Suppressor macrophage treated with lipopolysaccharide for 4 hours (primary cell): ENCODE measurements at places on chromosomes 11 and 22.

DNA sequence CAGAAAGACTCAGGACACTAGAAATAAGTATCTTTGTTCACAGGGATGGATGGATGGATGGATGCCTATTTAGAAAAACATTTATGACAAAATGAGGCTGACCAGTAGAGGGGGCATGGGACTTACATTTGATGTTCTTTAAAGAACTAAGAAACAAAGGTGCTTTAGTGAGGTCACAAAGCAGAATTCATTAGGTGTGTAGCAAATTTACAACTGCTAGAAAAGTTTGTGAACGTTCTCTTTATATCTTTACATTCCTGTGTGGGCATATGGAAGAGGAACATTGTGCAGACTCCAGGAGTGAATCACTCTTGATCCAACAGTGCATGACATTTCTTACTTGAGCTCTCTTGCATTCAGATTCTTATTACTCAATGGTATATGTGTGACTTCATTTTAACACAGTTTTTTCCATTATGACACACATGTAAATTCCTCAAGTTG lies 15.8 kb upstream of the SIK2 start:
- peak; percentile 68 for DNase-seq

- no peak for DNase-seq
Measured at GRCh38 chr11:30546334-30546733, 39.8 kb downstream of the MPPED2 start.

- peak; percentile 52 for DNase-seq
Measured at GRCh38 chr11:48109046-48109666, 107.5 kb upstream of the OR4B1 start.

DNA sequence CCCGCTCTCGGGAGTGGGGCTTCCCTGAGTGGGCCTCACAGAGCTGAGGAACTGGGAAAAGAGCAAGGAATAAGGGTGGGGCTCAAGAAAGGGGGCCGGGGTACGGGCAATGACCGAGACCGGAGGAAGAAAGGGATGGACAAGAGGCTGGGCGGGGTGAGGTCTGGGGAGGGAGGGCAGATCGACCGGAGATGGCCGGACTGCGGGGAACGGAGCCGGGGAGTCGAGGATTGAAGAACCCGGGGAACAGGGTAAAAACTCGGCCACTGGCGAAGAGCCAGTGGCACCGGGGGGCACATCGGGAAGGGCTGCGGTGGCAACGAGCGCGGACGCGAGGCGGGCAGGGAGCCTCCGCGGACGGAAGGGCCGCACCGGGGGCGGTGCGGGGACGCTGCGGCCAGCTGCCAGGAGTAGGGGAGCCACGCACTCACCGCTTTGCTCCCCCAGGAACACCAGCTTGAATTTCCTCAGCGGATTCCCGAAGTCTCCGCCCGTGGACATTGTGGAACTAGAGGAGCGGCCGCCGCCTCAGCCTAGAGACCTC lies 667 bp downstream of the RAB6A start:
- peak; percentile 44 for DNase-seq

DNA sequence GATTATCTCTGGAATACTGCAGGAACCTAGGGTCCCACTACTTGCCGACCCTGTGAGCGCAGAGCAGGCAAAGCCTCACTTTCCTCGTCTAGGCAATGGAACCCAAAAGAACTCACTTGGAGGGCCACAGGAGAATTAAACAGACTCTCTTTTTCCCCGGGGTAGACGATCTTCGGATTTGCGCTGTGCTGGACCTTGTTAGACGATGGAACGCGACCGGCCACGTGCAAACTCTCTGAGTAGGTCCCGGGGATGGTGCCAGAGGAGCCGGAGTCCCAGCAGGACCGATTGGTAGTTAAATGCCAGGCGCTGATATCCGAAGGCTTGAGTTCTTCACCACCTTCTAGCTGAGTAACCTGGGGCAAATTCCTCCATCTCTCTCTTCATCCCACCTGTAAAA lies 1.0 kb upstream of the SLC1A2 start:
- DNase-seq = no peak

- peak; percentile 74 for DNase-seq
Measured at GRCh38 chr22:39343259-39344045, 6.3 kb upstream of the SYNGR1 start.

DNA sequence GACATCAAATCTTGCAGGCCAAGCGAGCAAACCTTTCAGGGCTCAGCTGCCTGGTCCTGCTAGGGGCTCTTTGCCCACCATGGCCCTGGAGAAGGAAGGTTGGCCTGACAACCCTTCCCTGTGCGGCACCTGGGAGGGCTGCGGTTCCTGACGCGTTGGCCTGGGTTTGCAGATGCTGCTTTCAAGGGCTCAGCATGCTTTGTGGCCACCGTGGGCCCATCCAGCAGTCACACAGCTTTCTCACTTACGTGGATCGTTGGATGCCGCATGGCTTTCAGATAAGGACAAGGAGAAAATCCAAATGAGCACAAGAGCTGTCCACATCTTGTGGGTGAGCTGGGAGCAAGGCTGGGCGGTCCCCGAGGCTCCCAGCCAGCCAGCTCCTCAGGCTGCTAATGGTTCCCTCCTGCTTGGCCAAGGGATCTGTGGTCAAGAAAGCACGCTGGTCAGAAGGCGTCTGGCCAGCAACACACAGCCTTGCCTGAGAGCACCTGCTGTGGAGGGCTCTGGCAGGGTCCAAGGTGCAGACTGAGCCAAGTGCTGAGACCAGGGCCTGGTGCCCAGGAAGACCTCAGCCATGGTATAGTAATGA lies 8.2 kb downstream of the C11orf24 start:
- DNase-seq = no peak

GRCh38 chr11:81840380-81840779 lies 893.3 kb downstream of the FAM181B start:
- no peak for DNase-seq

DNA sequence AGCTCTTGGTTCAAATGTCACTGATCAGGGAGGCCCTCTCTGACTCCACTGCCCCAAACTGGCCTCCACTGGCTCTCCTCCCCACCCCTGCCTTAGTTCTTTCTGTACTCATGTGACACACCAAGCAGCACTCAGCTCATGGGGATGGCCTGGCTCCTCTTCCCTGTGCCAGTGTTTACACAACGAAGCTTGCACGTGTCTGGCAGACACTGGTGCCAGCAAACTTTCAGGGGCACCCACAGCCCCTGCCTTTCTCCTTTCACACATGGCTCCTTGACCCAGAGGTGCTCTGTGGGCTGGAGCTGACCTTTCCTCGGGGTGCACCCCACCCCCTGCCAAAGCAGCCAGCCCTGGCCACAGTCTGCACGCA lies 37.6 kb upstream of the PARVG start:
- no peak for DNase-seq

DNA sequence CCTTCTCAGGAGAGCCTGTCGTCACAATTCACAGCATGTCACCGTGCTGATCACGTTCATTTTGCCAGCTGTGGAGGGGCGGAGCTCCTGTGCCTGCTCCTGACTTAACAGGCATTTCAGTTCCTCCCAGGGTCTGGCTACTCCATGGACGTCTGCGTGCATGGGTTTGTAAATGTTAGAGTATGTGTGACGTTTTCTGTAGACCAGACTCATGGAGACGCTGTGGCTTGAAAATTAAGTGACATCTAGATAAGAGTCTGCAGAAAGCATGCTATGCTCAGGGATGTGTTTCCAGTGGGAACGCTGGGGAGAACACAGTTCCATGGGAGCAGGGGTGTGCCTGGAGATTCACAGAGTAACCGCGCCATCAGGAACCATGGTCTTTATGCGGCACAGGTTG lies 804.0 kb downstream of the TBC1D22A start:
- no peak for DNase-seq

DNA sequence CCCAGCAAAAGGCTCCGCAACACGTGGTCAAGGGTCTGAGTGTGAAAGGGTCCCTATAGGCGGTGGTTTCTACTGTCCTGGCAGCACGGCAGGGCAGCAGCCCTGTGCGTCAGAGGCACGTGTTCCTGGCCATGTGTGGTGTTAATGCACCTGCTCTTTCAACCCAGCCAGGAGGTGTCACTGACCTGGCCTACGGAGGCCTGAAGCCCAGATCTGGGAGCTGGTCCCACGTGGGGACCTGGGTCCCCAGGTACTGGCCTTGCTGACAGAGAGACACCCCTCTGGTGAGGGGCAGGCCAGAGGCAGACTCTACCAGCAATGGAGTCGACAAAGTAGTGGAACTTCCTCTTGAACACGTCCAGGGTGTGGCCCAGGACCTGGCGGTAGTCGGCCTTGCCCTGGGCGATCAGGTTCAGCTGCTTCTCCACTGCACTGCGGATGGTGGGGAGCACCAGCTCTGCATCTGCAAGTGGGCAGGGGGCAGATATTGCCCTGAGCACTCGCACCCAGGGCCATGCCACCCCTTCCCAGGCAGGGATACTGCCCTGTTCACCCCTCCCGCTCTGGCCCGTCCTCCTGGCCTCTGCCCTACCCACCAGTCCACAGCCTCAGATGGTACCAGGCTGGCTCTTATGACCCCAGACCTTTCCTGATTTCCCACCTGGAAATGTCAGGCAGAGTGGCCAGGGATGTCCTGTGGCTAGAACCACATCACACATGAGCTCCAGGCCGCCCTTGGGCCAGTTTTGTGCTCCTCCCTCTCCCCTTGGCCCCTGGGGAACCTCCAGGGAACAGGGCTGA lies 6.8 kb upstream of the PPM1F start:
- DNase-seq = no peak

- no peak for DNase-seq
Measured at GRCh38 chr11:96265972-96266371, 77.0 kb downstream of the MAML2 start.

GRCh38 chr11:10709299-10710086 lies 15.9 kb upstream of the IRAG1 start:
- no peak for DNase-seq

DNA sequence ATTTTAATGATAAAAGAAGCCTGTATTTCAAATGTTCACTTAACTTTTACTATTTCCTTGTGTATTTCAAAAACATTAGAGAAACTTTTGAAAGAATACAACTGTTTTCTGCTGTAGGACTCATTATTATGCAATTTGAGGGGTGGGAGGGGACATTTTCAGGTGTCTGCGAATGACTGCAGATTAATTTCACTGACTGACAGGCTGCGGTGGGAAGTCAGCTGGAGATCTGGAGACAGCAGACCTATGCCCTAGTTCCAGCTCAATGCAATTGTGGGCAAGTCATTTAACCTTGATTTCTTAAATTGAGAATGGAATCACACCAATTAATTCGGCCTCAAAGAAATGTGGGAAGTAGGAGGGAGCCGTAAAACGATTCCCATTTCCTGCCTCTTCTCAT lies 128.7 kb downstream of the ARL14EP start:
- no peak for DNase-seq

- DNase-seq = no peak
Measured at GRCh38 chr11:125167292-125167953, 2.9 kb downstream of the PKNOX2 start.

DNA sequence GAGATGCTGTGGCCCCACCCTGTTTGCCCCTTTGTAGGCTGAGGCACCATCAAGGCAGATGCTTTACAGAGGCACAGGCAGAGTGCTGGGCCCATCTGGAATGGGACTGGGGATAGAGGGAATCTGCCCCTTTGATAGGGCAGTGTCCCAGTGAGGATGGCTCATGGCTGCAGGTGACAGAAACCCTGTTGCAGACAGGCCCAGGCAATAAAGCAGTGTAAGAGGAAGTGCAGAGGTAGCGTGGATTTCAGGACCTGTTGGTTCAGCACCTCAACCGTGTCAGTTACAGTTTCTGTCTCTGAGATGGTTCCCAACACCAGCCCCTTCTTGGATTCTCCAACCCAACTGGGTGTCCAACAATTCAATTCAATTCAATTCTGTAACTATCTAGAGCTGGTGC lies 25.1 kb downstream of the PRDM11 start:
- no peak for DNase-seq

GRCh38 chr11:118705791-118706545 lies 26.5 kb upstream of the TREH start:
- no peak for DNase-seq

- no peak for DNase-seq
Measured at GRCh38 chr22:35719212-35719875, 1.7 kb downstream of the APOL5 start.

DNA sequence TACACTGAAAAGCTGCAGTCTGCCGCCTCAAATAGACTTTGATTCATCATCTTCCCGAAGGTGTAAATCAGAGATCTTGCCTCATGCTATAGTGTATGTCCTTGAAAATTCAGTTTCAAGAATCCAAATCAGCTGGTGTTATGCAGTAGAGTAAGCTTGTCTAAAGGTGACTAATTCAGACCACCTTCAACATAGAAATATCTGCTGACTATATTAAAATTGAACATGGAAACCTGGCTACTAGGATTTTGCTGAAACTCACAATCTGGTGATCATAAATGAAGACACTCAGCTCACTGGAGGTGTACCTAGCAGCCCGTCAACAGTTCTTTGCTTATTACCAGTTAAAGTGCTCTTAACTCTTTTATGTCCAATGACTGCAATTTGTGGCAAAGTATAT lies 266.6 kb downstream of the CADM1 start:
- no peak for DNase-seq

DNA sequence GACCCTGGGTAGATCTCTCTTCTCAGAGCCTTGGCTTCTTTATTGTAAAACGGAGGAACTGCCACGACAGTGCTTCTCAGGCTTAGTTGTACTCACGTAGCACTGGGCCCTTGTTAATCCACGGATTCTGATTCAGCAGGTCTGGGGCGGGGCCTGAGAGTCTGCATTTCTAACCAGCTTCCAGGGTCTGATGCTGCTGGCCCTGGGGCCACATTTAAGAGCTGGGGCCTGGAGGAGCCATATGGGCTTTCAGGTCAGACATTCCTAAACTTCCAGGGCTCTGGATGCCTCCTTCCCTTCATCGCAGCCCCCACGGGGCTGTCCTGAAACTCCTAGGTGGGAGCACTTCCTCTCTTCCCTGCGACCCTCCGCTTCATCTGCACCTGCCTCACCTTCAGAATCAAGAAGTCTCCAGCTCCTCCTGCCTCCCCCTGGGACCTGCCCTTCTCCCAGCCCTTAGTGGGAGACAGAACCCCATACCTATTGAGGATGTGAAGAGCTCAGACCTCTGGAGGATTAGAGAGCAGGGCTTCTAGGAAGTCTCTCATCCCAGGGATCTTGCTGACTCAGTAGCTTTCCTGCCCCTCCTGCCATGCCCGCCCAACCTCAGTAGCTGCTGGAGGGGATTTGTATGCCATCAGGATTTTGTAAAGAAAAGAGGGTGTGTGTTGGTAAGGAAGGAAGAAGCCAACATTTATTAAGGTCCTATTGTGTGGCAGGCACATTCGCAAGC lies 92.5 kb downstream of the LRRC32 start:
- no peak for DNase-seq

GRCh38 chr11:127018683-127019279 lies 18.2 kb upstream of the KIRREL3 start:
- no peak for DNase-seq

- DNase-seq = no peak
Measured at GRCh38 chr11:85472953-85473352, 154.2 kb downstream of the DLG2 start.

- no peak for DNase-seq
Measured at GRCh38 chr11:21774212-21774611, 418.7 kb upstream of the ANO5 start.

- DNase-seq = no peak
Measured at GRCh38 chr11:2207773-2208621, 36.4 kb upstream of the TH start.
